ENCODE measurements at places on chromosomes 1 and 21. TPM values are rescaled to one million over a fixed set of nuclear protein-coding genes. Genes with fewer than 3 reads are reported as not detected.

- no peak for DNase-seq
These were observed at the start of gene LRRC7 for GRCh38 chr1:69567652-69568420. TSS of gene LRRC7 (plus strand) at chr1:69567922. CDS start at chr1:69568640, 718 bp downstream.

The SERPINC1 gene
- not detected for total RNA-seq

- no peak for DNase-seq
These were observed 40.5 kb upstream of the C21orf91 start for GRCh38 chr21:17859661-17860060.

DNA sequence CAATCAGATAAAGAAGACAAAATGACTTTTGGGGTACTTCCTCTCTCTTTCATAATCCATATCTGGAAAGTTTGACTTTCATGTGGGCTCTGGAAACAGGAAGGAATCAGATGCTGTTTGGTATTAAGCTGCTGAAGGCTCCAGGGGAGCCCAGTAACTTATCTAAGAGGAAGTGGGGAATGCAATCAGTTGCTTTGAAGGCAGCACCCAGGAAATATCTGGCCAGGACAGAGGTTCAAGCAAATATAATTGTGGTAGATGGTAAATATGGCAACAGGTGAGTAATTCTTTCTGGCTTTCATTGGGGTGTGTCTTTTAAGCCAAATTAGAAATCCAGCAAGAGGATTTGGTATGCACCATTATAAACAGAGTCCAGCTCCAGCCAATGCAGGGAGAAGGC, 44.4 kb downstream of the COLGALT2 start:
- no peak for DNase-seq

- no peak for DNase-seq
These were observed 7.5 kb downstream of the TNFSF18 start for GRCh38 chr1:173043253-173043652.

GRCh38 chr1:20615946-20616846, 17.1 kb upstream of the PINK1 start:
- no peak for DNase-seq

GRCh38 chr1:155226188-155226909, 17.9 kb downstream of the MTX1 start:
- peak; percentile 82 for DNase-seq

GRCh38 chr1:65079941-65080340, 68.1 kb upstream of the AK4 start:
- DNase-seq, result no peak

The ABCA4 gene
- total RNA-seq, result 0.20 TPM

DNA sequence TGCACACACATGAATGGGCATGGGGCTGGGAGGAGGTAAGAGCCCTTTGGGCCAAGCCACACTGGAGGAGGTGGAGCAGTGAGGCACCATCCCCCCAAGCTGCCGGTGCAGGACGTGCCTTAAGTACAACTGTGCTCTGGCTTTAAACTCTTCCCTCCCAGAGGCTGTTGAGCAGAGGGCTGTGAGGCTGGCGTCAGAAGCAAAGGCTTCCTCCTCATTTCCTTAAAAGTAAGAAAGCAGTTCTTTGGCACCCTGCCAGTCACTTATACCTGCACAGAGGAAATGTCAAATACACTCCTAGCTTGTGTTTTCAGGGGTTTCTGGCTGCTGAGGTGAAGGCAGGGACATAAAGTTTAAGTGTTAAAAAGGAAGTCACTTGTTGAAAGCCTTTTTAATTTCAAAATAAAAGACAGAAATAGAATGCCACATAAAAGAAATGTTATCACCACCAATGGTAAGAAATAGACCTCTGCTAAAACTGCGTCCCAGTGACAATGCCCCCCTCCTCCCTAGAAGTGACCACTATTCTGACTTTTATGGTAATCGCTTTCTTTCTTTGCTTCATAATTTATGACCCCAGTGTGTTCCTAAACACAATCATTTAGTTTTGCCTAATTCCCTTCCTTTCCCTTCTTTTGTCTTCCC, 33.0 kb downstream of the LAMC2 start:
- peak; percentile 35 for DNase-seq

DNA sequence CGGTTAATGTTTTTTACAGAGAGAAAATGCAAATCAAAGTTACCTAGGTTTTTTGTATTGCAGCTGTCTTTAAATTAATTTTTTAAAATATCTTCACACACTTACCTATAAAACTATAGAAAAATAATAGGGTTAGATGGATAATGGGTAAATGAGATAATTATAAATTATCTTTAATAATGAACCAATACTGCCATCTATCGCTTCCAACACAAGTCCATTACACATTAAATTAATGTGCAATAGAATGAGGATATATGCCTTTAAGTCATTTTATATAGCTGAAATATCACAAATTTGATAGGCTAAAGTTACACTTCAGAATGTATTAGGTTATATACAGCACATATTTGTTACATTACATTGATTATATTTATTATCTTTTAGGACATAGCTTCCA, 2212.8 kb downstream of the MRPL39 start:
- no peak for DNase-seq

The DDI2 gene
- 41.7 TPM for total RNA-seq

GRCh38 chr21:35561116-35561515, 499.2 kb downstream of the SETD4 start:
- DNase-seq, result no peak

GRCh38 chr21:25615880-25616279, 8.6 kb upstream of the MRPL39 start:
- no peak for DNase-seq

GRCh38 chr1:62810420-62811274, 26.7 kb downstream of the ATG4C start:
- DNase-seq, result no peak

DNA sequence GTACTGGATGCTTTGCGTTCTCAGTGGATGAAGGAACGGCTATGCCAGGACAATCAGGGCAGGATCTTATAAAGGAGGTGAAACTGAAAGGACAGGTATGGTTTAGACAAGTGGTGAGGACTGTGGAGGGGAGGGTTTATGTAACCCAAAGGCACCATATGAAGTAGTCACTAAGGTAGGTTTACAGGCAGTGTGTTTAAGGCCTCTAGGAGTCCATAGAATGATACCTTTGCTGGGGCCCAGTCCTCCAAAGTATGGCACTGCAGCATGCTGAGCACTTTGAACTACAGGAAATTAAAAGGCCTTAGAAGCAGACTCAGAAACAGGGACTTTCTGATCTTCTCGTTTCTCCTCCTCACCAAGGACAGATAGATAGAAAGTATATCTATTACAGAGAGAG, 304.7 kb upstream of the USP25 start:
- DNase-seq, result no peak

The PDZK1 gene
- total RNA-seq, result not detected

DNA sequence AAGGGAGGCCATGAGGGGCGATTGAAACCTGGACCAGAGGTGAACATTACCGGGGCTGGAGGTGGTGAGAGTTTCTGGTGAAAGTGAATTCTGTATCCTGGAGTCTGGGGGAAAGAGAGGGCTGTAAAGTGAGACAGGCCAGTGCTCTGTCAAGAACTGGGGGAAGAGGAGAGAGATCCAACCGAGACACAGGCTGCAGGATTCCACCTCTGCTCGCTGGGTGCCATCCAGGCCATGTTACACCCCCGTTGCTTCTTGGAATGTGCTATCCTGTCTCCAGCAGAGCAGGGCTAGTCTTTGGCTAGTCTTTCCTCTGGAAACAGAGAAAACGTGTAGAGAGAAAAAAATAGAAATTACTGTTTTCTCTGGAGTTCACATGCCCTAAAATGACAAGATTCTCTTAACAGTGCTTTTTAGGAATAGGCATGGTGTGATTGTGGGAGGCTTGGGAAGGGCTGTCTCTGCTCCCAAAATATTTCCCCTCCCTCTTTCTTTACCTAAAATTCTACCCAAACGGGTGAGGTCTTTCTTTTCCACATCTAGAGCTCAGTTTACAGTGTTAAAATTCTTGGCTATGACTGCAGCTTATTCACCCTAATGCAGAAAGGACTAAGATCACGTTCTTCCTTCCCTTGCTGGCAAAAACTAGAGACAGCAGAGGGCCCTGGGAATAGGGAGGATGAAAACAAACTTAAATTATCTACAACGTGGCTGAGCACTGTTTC, 16.5 kb upstream of the OVAAL start:
- no peak for DNase-seq

GRCh38 chr21:34595457-34595856, 19.5 kb downstream of the RCAN1 start:
- DNase-seq, result no peak

DNA sequence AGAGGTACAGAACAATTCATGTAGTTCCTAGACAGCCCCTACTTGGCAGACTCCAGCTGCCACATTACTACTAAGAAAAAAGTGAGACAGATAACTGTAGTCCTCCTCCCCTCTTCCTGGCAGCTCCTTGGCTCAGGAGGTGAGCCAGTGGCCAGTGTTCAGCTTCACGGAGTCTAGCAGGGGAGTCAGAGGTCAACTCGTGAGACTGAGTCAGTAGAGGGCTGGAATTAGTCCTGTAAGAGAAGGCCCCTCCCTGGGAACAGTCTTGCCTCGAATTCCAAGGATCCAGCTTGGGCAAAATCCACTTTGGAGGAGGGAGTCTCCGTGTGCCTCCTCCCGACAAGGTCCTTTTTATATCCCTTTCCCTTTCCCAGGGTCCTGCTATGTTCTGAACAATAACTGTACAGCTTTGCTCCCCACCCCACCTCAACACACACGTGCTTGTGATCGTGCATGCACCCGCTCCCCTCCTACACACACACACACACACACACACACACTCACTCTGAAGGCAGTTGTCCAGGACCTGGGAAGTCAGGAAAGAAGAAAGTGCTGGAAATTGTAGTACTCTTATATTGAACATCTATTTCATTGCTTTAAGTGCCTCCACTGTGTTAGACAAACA, 22.5 kb upstream of the SLC27A3 start:
- no peak for DNase-seq

- DNase-seq, result peak; percentile 93
These were observed 12.3 kb downstream of the CLCNKB start for GRCh38 chr1:16055613-16056520.

DNA sequence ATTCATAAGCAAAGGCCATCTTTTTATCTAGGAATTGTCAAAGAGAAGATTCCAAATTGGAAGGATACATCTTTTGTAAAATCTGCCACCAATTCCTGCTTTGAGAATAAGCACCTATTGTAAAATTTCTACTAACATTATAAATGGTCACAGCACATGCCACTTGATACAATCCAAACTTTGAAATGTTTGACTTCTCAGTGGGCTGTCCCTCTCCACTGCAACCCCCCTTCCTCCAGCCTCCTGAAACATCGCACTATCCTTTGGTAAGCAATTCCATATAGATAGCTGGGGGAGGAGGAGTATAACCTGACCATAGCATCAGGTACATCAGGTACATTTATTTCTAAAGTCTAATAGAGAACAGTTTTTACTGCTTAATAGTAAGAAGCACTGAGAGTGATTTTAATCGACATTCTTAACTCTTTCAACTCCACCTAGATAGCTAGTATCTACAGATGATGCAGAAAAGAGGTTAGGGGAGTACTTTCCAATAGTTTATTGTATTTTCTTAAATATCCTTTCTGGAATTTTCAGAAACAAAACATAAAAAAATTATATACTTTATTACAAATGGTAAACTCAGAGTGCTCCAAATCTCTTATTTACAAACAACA, 2.9 kb downstream of the JUN start:
- DNase-seq, result peak; percentile 33

The HMCN1 gene
- 13.3 TPM for total RNA-seq

GRCh38 chr21:17818186-17819113, 706 bp downstream of the C21orf91 start:
- no peak for DNase-seq

DNA sequence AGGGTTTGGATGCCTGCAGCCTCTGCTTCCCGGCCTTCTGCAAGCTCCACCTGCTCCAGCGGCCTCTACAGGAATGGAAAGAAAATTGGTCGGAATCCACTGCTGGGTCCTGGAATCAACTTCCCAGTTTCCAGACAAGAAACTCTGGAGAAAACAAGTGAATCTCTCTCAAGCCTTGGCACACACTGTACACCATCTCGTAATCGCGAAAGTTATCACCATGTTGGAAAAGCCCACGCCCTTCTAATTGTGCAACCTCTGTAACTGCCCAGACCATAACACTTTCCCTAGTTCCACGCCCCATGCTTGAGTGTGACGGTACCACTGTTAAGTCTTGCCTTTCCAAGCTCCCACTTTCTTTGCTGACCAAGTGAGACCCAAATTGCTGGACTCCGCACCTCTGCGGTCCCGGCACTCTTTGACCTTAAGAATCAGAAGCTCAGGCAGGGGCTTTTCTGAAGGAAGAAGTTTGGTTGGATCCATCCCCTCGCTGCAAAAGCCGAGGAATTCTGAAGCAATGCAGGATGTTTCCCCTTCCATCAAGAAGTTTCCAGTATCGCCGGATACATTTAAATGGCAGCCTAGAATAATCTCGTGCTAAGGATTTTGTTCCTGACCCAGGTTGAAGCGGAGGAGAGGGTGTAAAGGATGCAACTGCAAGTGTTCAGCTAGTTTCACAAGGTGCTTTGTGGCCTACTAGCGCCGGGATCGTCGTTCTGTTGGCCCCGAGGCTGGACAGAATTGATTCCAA, 6.2 kb downstream of the NR5A2 start:
- DNase-seq, result no peak

The OR4F29 gene
- 0.60 TPM for total RNA-seq

The INSRR gene
- under 0.01 TPM for total RNA-seq

Data from tibial nerve (tissue), 4 donors.